ENCODE measurements at places on chromosomes 5 and 9. TPM values are rescaled to one million over a fixed set of nuclear protein-coding genes. Genes with fewer than 3 reads are reported as not detected.

- DNase-seq: peak; percentile 32
Measured at GRCh38 chr5:130109152-130109551, 204.9 kb downstream of the CHSY3 start.

- no peak for DNase-seq
Measured at GRCh38 chr5:126055348-126055729, 367.9 kb upstream of the GRAMD2B start.

DNA sequence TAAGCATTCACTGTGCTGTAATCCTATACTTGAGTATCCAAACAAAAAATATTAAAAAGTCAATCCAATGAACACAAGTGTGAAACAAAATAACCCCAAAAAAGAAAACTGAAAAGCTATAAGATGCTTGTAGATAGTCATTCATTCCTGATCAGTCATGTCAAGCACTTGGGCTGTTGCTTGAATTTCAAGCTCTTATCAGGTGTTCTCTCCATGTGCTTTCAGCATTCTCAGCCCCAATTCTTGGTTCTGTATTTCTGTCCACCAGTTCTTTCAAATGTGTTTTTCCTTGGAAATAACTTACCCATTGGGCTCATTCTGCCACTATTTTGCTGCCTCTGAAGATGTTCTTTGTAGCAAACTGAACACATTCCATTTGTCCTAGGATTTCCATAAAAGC is 4.7 kb downstream of the ZFAND5 start:
- no peak for DNase-seq

- DNase-seq: no peak
Measured at GRCh38 chr5:15103864-15104263, 232.3 kb upstream of the ANKH start.

DNA sequence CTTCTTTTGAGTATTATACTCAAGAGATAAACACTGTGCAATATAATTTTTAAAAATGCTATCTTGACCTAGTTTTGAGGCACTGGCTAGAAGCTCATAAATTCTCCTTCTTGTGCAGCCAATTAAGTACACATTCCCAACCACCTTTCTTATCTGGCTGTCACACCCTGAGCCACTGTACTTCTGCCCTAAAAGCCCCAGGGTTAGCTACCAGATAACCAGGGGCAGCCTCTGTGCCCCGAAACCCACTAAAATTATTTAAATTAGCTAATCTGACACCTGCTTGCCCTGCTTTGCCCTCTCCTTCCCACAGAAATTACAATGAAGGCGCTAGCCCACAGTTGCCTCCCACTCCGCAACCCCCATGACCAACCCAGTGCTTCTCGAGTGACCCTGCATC is 597.3 kb upstream of the TYRP1 start:
- DNase-seq: no peak

DNA sequence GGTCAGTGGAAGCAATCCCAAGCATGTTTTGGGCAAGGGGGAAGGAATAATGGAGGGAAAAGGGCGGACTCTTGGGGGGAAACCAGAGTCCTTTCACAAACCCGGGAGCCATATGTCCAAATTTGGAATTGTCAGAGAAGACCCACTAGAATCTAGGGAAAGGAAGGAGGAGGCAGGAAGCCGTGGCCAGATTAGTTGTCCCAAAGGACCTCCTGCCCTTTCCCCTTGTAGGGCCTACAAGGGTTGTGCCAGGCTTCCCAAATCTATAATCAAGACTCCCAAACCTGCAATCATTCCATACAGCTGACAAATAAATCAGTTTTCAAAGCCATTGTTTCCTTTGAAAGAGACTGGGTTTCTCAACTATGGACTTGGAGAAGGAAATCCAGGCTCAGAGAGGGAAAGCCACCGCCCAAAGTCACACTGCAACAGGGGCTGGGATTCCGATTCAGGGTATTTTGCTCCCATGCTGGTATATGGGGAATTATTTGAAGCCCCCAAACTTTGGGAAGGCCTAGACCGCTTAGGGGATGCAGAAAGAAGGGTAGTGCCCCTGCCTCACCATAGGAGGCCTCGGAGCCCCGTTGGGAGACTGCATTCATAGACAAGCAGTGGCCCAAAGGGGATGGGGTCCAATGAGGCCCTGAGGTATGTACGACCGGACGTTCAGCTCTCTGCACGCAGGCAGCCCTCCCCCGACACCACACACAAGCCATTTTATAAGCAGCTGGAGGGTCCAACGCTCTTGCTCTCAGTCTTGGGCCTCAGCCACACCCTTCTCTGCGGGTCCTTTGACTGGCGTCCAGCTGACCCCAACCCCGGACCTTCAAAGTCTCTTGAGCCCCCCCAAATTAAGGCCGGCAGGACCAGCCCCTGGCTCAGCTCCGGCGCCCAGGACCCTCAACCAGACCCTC is 815 bp downstream of the ANXA6 start:
- peak; percentile 32 for DNase-seq

DNA sequence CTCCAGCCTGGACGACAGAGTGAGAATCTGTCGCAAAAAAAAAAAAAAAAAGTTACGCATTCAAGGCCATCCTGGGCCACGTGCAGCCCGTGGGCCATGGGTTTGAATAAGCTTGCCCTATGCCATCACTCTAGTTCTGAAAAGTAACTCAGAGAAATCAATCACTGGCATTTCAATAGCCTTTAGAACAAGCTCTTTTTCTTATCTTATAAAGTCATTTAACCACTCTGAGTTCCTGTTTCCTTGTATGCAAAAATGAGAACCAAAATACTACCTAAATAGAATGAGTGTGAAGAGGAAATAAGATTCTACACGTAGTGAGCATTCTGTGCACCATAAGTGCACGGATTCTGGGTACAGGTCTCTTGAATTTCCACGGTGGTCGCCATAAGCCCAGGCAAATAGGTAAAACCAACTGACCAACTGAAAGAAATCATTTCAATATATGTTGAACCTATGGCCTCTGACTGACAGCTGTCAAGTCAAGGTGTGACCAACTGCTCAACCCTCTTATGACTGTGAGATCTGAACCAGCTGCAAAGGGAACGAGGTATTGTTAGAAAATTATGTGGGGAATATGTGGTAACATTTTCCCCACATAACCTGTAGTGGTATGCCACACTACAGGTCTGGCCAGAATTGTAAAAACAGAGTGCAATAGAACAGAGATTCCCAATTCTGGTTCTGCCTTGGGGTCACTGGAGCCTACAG is 143.9 kb upstream of the LHFPL2 start:
- no peak for DNase-seq

- DNase-seq: no peak
Measured at GRCh38 chr5:40033411-40033810, 608.6 kb upstream of the DAB2 start.

GRCh38 chr5:141258948-141259347 is 13.8 kb downstream of the PCDHB15 start:
- DNase-seq: no peak

DNA sequence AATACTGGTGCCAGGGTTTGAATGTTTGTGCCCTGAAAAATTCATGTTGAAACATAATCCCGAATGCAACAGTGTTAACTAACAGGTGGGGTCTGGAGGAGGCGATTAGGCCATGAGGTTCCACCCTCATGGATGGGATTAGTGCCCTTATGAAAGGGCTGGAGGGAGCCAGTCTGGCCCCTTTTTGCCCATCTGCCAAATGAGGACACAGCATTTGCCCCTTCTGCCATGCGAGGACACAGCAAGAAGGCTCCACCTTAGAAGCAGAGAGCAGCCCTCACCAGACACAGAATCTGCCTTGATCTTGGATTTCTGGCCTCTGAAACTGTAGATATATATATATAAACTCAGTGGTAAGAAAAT is 32.6 kb upstream of the RNF130 start:
- DNase-seq: no peak

CSF1R gene
- 0.84 TPM for total RNA-seq

GPRIN1 gene
- total RNA-seq: 24.6 TPM

Data from A172 (cell line).